ENCODE measurements at places on chromosomes 2 and 18.

GRCh38 chr2:240200230-240201051, 60.0 kb upstream of the OTOS start:
- ATAC-seq, result no peak

- no peak for ATAC-seq
Observed at GRCh38 chr2:226677080-226677479, 122.5 kb downstream of the IRS1 start.

GRCh38 chr2:226906163-226906693, 70.4 kb downstream of the RHBDD1 start:
- ATAC-seq, result no peak

- no peak for ATAC-seq
Observed at GRCh38 chr2:17441055-17441771, 77.0 kb downstream of the RAD51AP2 start.

DNA sequence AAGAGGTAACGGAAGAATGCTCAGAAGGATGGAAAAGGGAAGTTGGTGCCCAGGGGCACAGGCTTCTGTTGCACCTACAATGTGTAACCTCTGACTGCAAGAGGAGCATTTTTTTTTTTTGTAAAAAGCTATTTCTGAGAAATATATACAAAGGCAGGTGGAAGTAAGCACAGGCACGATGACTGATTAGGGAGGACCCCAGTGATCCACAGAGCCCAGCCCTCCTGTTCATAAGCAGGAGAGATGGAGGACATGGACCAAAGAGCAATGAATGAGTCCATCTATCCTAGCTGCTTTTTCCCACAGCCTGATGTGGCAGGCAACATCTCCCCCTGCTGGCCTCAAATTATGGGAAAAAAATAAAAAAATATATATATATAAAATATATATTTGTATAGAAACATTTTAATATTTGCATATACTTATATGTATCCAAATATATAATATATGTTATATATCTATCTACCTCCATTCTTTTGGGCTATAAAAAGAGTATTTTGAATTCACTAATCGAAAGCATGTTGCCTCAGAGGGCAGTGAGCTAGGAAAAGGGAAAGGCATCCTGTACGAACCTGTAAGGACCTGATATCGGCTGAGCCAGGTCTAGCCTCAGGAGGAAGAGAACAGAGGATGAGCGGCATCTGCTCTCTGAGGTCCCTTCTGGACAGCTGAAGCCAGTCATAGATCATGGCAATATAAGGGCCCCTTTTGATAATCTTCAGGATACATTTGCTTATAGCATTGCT, 166.0 kb upstream of the STK17B start:
- peak; percentile 27 for ATAC-seq

- no peak for ATAC-seq
Observed at GRCh38 chr2:208713066-208713745, 306.6 kb downstream of the PTH2R start.

DNA sequence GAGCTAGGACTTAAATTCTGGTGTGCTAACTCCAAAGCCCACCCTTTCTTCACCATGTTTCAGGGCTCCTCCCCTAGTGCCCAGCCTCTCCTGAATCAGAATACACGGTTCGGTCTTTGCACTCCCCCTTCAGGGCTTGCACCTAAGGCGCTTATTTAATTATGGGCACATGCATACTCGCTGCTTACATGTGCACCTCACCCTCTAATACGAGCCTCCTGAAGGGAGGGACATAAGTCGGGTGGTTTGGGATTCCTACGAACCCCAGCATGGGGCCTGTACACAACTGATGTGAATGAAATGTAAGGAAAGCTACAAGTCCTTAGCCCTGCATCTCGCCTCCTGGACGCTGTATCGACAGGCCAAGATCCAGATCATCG, 435 bp downstream of the IFT172 start:
- ATAC-seq, result no peak

DNA sequence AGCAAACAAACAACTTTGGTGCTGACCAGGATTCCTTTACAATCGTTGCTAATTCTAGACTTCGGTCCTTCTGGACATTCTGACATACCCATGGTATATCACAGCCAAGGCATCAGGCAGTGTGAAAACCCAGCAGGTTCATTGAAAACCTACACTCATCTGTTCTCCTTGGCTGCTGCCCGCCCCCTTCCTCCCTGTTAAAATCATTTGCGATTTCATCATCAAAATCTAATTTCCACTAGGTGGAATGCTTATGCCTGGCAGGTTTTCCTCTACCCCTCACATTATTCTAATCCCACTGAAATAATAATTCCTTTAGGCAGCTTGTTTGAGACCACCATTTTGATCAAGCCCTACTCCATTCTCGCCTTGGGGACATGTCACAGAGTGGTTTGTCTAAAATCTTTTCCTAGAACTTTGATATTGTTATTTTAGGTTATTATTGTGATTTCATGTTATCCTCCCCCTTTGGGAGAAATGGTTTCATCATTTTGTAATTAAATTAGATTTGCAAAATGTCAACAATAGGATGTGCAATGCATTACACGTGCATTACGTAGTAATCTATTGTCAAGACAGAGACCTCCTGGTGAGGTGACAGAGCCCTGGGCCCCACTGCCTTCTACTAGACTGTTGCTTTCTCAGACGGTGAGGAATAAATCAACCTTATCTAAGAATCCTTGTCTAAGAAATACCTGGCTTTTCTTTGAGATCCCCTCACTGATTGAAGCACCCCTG, 31.0 kb upstream of the ASPRV1 start:
- ATAC-seq, result no peak

GRCh38 chr18:27709344-27709743, 467.6 kb downstream of the CDH2 start:
- ATAC-seq, result no peak
